Gastrocnemius medialis (tissue), 4 donors: ENCODE measurements at places on chromosomes 12 and 14. TPM values are rescaled to one million over a fixed set of nuclear protein-coding genes. Genes with fewer than 3 reads are reported as not detected.

- H3K36me3 ChIP-seq = no peaks in the 10 kb centered on the region
- no peak overlapping the region for H3K27ac ChIP-seq
- no peak for DNase-seq
- H3K27me3 ChIP-seq = no peaks in the 10 kb centered on the region
- H3K4me1 ChIP-seq = no peaks in the 10 kb centered on the region
- no peak overlapping the region for H3K4me3 ChIP-seq
These were observed 164.2 kb downstream of the SSPN start for GRCh38 chr12:26359576-26359975.

DNA sequence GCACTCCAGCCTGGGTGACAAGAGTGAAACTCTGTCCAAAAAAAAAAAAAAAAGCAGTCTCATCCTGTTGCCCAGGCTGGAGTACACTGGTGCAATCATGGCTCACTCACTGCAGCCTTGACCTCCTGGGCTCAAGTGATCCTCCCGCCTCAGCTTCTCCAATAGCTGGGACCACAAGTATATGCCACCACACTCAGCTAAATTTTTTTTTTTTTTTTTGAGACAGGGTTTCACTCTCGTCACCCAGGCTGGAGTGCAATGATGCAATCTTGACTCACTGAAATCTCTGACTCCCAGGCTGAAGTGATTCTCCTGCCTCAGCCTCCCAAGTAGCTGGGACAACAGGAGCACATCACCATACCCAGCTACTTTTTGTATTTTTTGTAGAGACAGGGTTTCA lies 5.2 kb upstream of the CNPY2 start:
- H3K27ac ChIP-seq = no peak overlapping the region
- H3K4me3 ChIP-seq = no peak overlapping the region
- no peaks in the 10 kb centered on the region for H3K27me3 ChIP-seq
- H3K36me3 ChIP-seq = peaks cover 74% of the 10 kb centered on the region
- peaks cover 8% of the 10 kb centered on the region for H3K4me1 ChIP-seq

The SCARB1 gene
- total RNA-seq = 5.4 TPM

The SPIC gene
- not detected for total RNA-seq

The TAS2R14 gene
- 3.0 TPM for total RNA-seq

DNA sequence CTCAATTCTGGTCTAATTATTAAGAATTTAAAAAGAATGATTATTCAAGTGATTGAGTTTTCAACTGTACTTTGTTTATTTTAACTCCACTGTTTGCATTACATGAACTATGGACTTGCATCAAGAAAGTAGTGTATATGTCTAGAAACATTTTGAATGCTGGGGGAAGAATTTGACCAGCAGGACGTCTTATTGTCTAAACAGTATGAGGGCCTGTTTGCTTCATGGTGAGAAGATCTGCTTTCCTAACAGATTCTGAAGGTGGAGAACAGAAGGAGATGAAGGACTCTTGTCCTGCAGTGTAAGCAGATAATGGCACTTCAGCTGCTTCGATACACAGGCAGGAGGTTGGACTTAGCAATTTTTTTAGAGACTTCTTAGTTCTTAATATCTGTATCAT lies 176.0 kb downstream of the DACT1 start:
- no peaks in the 10 kb centered on the region for H3K36me3 ChIP-seq
- H3K4me1 ChIP-seq = peaks cover 12% of the 10 kb centered on the region
- H3K27ac ChIP-seq = no peak overlapping the region
- no peaks in the 10 kb centered on the region for H3K27me3 ChIP-seq
- H3K4me3 ChIP-seq = no peak overlapping the region
- no peak for DNase-seq

- no peaks in the 10 kb centered on the region for H3K27me3 ChIP-seq
- no peaks in the 10 kb centered on the region for H3K36me3 ChIP-seq
- no peak overlapping the region for H3K4me3 ChIP-seq
- no peak for DNase-seq
- no peak overlapping the region for H3K27ac ChIP-seq
These were observed 846.7 kb downstream of the TMEM121 start for GRCh38 chr14:106372870-106373652.

DNA sequence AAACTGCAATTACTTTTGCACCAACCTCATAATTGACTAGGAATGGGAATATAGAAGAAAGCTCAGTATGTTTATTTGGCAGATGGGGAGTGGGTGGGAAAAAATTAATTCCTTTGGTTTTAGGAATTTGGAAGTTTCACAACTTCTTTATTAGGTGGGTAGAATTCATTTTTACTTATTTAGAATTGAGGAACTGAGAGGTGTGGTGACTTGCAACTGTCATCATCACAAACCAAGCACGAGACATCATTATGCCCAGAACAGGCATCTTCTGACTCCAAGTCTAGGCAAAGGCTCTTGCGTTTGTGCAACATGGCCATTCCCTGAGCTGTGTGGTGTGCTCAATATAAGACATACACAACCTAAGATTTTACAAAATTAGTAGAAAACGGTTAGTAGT lies 380.0 kb downstream of the ATP23 start:
- H3K4me1 ChIP-seq = no peaks in the 10 kb centered on the region
- H3K27me3 ChIP-seq = no peaks in the 10 kb centered on the region
- no peak overlapping the region for H3K27ac ChIP-seq
- H3K4me3 ChIP-seq = no peak overlapping the region
- H3K36me3 ChIP-seq = no peaks in the 10 kb centered on the region
- no peak for DNase-seq

DNA sequence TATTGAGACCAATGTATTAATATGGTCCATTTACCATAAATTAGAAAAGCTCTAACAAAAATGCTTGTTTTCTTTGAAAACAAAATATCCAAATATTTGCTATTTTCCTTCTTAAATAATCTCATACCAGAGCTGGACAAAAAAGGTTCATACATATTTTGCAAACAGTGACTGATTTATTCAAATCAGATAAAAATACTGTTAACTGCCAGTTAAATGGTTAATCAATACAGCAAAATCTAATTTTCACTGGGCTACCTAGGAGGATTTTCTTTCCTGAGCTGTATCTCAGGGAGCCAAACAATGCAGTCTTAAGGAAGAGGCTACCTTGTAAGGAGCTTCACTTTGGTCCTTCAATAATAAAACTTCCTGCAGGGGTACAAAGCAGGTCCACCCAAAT lies 2.0 kb downstream of the FERMT2 start:
- no peak for DNase-seq
- no peaks in the 10 kb centered on the region for H3K36me3 ChIP-seq
- H3K4me1 ChIP-seq = peaks cover 32% of the 10 kb centered on the region
- no peak overlapping the region for H3K4me3 ChIP-seq
